ENCODE measurements at places on chromosomes 4 and X. TPM values are rescaled to one million over a fixed set of nuclear protein-coding genes. Genes with fewer than 3 reads are reported as not detected.

PABPC4L gene
- total RNA-seq = 0.73 TPM

NAP1L3 gene
- 3.3 TPM for total RNA-seq

DDX3X gene
- 149 TPM for total RNA-seq

MAGEA10 gene
- not detected for total RNA-seq

FREM3 gene
- not detected for total RNA-seq

SHROOM4 gene
- 10.8 TPM for total RNA-seq

CFAP47 gene
- 0.07 TPM for total RNA-seq

ZAR1 gene
- not detected for total RNA-seq

GRCh38 chr4:11098461-11098860, 330.2 kb downstream of the HS3ST1 start:
- DNase-seq = no peak

DNA sequence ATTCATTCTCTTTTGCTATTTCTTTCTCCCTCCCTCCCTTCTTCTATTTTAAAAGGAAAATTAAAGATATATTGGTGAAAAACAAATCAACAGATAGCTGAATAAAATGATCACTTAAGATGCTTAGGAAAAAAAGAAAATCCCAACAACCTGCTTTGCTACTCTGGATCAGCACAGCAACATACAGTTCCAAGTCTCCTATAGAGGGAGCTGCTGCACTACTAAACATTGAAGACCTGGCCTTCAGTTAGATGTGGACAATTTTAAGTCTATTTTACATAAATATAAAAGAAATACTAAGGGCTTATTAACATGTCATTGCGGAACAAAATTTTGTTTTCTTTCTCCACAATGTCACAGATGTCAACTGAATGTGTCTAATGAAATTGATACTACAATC, 226.4 kb downstream of the MAGEB5 start:
- DNase-seq = no peak

DNA sequence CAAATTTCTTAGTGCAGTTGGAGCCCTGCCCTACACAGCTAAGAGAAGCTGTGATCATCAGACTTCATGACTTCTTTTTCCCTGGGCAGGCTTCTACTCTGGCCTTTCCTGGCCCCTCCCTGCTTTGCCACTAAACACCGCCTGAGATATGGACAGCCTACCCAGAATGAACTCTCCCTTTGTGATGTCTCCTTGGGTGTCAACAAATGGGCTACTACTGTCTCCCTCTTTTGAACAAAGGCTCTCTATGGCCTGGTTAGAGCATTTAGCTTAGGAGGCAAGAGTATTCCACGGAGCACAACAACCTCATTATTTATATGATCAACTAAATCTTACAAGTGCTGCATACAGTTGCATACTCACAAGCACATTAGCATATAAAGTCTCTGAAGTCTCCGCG, 127.6 kb upstream of the HCCS start:
- DNase-seq = no peak

DNA sequence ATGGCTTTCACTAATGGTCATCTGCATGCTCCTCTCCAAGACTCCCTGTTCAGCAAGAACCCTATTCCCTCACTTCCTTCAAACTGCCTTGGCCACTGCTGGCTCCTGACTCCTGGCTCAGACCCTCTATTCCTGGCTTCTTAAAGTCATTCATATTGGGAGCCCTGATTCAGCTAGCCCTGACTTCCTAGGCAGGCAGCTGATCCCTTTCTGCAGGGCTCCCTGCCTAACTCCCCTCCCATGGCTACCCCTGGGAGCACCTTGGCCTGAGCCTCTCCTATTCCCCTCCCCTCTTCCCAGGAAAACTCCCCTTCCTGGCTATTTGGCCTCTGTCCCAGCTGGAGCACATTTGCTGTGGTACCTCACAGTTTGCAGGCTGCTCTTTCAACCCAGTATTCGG, 154.9 kb upstream of the PJA1 start:
- DNase-seq = no peak

- no peak for DNase-seq
Measured at GRCh38 chr4:12636191-12636590, 847.9 kb downstream of the RAB28 start.

DNA sequence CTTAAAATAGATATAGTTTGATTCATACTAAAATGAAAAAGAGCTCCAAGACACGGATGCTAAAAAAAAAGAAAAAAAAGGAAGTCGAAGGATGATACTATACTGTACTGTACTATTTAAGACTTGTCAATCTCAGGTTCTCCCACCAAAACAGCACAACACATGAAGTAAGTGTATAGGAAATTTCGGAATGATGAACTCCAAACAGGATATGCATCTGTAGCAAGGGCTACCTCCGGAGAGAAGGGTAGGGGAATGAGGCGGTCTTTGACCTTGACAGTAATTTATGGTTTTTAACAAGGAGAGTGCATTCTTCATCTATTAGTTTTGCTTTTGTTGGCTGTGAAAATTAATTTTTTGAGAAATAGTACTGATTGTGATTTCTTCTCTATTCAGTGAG, 541 bp upstream of the FIP1L1 start:
- no peak for DNase-seq

DNA sequence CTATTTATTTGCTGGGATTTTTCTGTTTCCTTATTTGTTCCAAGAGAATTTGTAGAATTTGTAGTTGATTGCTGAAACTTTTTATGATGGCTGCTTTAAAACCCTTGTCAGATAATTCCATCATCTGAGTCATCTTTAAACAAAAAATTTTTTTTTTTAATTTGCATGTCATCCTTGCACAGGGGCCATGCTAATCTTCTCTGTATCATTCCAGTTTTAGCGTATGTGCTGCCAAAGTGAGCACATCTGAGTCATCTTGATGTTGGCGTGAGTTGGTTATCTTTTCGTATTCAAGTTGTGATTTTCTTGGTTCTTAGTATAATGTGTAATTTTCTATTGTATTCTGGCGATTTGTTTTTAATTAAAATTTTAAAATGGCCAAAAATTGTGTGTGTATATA, 18.7 kb upstream of the ZNF157 start:
- no peak for DNase-seq

GRCh38 chr4:182289809-182290208, 46.6 kb downstream of the TENM3 start:
- DNase-seq = no peak

- DNase-seq = no peak
Measured at GRCh38 chrX:131827935-131828334, 195.2 kb upstream of the STK26 start.

DNA sequence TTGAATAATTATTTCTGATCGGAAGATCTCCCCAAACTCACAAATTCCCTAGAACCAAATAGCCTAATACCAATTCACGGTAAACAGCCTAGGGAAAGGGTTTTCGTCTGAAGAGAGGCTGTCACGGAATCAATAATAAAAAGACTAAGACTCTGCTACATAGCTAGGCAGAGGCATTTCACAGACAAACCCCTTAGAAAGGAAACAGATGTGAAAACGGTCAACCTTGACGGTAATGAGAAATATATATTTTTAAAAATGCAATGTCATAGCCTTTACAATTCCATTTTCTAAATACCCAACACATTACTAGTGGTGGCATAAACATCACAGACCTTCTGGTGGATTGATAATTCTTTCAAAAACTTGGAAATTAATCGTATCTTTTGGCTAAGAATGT, 28.4 kb downstream of the PROM1 start:
- DNase-seq = no peak

DNA sequence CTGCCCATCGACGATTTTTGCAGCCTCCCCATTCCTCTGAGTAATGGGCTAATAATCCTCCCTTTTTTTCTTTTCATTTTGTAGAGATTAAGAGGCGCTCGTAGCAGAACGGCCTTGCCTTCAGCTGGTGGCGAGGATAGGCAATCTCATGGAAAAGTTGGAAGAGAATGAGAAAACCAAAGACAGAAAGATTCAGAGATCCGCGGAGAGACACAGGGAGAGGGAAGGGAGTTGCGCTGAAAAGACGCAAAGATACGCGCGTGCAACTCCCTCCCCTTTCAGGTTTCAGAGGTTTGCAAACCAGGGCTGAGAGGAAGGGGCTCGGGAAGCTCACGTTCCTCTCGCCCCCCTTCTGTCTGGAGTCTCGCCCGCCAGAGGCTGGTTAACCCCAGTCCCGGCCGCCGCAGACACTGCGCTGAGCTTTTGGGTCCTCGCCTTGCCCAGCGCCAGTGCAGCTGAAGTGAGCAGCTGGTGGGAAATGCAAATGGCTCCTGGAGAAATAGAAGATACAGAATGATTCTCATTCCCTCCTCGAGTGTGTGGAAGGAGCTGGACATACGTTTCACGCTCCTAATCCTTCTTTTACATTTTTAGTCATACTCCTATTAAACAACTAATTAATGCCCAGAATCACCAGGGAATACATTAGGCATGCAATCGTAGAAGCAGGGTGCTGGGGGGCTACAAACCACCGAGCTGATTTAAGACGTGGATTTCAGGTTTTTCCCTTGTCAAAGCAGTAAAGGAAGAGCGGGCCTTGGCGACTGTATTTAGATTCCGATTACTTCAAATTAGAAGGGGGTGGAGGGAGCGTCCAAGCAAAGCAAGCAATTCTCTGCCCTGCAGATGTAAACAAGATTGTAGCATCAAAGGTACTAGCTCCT, 16.6 kb upstream of the PITX2 start:
- DNase-seq = no peak

- DNase-seq = no peak
Measured at GRCh38 chr4:65917486-65917885, 247.2 kb upstream of the EPHA5 start.

- no peak for DNase-seq
Measured at GRCh38 chr4:172104539-172104938, 291.3 kb downstream of the GALNTL6 start.

DNA sequence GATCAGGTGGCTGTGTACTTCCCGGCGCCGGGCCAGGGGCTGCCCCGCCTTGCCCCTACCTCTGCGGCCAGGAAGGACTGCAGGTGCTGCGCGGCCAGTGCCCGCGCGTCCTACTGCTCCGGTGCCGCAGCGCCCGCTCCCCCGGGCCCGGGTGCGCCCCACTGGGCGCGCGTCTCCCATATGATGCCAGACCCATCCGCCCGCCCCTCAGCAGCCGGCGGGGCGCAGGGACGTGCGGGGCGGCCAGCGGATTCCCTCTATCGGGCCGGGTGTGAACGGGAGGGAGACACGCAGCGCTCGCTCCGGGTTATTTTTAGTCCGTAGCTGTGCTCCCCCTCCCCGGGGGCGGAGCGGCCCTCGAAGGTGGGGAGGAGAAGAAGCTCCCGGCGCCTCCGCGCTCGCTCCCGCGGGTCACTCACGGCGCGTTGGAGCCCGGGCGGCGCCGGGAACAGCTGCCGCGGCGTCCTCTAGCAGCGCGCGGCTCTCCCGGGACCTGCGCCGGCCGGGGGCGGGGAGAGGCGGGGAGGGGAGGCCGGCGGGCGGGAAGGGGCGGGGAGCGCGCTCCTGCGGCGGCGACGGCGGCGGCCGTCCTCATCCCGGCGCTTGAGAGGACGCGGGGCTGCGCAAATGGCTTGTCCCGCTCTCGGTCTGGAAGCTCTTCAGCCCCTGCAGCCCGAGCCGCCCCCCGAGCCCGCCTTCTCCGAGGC, 103.6 kb downstream of the UCHL1 start:
- DNase-seq = peak; percentile 81

DNA sequence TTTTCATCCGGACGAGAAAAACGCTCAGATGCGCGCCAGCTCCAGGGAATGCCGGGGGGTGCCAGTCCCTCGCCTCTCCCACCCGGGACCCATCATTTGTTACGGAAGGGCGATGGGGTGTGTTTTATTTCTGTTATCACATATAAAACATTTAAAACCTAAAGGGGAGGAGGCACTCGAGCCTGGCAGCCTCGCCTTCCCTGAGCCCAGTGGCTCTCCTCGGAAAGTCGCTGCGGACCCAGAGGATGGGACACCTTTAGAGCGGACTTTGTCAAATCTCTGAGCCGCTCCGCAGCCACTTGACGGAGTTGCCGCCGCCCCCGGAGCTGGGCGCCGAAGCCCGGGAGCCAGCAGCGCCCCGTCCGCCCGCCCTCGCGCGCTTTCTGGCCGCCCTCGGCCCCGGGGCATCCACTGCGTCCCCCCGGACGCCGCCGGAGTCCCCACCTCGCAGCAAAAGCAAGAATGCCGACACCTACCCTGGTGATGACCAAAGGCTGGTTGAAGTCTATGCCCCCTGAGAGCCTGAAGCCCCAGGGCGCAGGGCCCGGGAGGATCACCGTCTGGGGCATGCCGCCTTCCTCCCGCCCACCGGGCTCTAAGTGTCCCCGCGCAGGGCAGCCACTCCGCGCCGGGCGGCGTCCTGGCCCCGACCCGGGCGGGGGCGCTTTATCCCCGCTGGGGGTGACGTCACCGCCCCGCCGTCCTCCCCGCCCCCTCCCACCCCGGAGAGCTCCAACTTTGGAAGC, at the start of gene PDLIM3:
Gene PDLIM3 (minus strand): TSS at position 642 of the 746 bp plus-strand sequence. CDS start 73 bp downstream, at position 569.
- peak; percentile 72 for DNase-seq

DNA sequence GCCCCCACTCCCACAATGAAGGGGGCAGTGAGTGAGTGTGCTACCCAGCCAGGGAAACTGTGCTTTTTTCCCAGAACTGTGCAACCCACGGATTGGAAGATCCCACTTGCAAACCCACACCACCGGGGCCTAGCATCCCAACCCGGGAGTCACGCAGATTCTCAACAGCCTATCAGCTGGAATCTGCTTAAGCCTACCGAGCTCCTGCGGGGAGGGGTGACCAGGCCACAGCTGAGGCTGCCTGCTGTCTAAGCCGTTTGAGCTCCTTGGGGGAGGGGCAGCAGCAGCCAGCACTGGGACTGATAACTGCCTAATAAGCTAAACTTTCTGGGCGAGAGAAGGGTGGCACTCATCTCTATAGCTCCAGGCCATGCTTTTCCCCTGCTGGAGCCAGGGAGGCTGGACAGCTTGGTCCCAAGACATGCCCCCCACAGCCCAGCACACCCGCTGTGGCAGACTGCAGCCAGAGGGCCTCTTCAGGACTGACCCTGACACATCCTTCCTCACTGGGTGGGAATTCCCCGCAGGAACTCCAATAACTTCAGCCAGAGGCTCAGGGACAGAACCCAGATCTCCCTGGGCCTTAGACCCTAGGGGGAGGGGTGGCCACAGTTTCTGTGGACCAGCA, 161.3 kb upstream of the MAGEB18 start:
- no peak for DNase-seq

GRCh38 chr4:76296286-76296820, 10.2 kb upstream of the STBD1 start:
- no peak for DNase-seq

DNA sequence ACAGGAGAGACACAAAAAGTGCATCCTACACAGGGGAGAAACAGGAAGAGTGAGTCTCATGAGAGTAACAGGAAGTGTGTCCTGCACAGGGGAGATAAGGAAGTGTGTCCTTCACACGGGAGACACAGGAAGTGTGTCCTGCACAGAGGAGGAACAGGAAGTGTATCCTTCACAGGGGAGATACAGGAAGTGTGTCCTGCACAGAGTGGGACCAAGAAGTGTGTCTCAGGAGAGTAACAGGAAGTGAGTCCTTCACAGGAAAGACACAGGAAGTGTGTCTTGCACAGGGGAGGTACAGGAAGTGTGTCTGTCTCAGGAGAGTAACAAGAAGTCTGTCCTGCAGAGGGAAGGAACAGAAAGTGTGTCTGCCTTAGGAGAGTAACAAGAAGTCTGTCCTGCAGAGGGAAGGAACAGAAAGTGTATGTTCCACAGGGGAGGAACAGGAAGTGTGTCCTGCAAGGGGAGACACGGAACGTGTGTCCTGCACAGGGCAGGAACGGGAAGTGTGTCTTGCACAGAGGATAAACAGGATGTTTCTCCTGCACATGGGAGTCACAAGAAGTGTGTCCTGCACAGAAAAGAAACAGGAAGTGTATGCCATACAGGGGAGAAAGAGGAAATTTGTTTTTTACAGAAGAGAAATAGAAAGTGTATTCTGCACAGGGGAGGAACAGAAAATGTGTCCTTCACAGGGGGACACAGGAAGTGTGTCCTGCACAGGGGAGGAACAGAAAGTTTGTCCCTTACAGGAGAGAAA, 102.0 kb downstream of the ARSF start:
- no peak for DNase-seq

Data from heart right ventricle (tissue), 16 donors.